ENCODE measurements at places on chromosomes 5 and 9.
A peak's percentile ranks its signal among the peaks of the same experiment; 100 is the strongest.

DNA sequence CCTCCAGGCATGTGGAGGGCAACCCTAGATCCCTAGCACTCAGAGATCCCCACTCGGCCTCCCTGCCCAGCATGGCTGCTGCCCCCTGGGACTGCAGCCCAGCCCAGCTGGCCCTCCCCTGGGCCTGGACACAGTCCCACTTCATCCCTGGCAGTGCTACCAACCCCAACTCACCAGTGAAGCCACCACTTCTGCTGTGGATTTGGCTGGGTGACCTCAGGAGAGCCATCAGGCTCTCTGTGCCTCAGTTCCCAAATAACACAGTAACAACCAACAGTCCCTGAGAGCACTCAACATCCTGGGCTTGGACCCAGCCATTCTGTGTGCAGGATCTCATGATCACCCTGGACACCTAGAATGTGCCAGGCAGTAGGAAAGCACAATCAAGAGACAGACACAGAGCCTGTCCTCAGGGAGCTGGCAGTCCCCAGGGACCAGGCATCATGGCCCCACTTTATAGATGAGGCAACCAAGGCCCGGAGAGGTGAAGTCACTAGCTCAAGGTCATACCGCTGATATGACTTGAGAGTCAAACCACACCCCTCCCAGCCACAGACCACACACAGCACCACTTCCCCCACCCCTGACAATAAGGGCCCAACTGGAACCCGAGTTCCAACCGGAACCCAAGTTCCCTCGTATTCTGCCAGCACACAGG lies 4.7 kb upstream of the PSMB7 start:
- DNase-seq, result no peak
- H3K36me3 ChIP-seq, result no peaks in the 10 kb centered on the region
- no peak overlapping the region for H3K4me3 ChIP-seq
- H3K27ac ChIP-seq, result no peak overlapping the region
- H3K27me3 ChIP-seq, result peaks cover 19% of the 10 kb centered on the region

- H3K27ac ChIP-seq, result peak overlapping the region; percentile 94
- no peak for DNase-seq
- no peaks in the 10 kb centered on the region for H3K27me3 ChIP-seq
- peak overlapping the region; percentile 84 for H3K4me3 ChIP-seq
Measured at GRCh38 chr5:142012186-142012785, 541 bp downstream of the GNPDA1 start.

DNA sequence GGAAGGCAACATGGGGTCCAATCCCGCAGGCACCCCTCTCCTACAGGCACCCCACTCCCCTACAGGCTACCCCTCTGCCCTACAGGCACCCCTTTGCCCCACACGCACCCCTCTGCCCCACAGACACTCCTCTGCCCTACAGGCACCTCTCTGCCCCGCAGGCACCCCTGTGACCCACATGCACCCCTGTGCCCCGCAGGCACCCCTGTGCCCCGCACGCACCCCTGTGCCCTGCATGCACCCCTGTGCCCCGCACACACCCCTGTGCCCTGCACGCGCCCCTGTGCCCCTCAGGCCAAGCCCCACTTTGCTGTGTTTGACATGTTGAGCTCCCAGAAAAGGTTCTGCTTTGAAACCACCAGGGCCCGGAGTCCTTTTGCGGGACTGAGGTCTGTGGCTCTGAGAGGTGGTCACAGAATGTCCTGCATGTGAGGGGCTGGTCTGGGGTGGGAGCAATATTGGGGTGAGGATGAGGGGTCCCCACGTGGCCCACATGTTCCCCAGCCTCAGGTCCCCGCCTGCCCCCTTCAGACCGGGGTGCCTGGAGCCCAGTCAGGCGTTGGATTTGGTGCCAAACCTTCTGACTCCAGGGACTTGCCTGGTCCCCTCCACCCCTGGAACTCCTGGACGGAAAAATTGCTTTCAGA lies 616 bp upstream of the QRFP start:
- H3K4me3 ChIP-seq, result no peak overlapping the region
- no peaks in the 10 kb centered on the region for H3K36me3 ChIP-seq
- H3K27ac ChIP-seq, result no peak overlapping the region
- DNase-seq, result no peak
- H3K4me1 ChIP-seq, result no peaks in the 10 kb centered on the region

GRCh38 chr9:96009690-96010472 lies 134.4 kb downstream of the ERCC6L2 start:
- peaks cover 32% of the 10 kb centered on the region for H3K4me1 ChIP-seq
- peak overlapping the region; percentile 94 for H3K27ac ChIP-seq
- peaks cover 11% of the 10 kb centered on the region for H3K36me3 ChIP-seq
- peak overlapping the region; percentile 69 for H3K4me3 ChIP-seq
